LHCN-M2 (cell line): ENCODE measurements at places on chromosomes 1 and 21. TPM values are rescaled to one million over a fixed set of nuclear protein-coding genes. Genes with fewer than 3 reads are reported as not detected.
A peak's percentile ranks its signal among the peaks of the same experiment; 100 is the strongest.

DNA sequence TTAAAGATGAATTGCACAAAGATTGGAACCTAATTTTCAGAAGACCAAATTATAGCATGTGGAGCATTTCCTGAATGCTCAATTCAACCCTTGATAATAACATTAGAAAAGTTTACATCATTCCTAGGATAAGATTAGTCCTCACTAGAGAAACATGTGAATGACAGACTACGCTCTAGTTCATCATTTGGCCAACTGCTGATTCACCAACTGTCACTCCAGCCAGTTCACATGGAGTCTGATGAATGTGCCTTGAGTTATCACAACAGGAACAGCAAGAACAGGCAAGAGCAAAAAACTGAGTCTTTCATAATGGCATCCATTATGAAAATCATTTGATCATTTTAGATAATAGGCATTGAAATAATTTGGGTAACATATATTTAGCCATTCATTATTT lies 415.9 kb downstream of the PTPRC start:
- DNase-seq = peak; percentile 13

GRCh38 chr1:8318436-8318835 lies 522 bp downstream of the SLC45A1 start:
- DNase-seq = no peak

DNA sequence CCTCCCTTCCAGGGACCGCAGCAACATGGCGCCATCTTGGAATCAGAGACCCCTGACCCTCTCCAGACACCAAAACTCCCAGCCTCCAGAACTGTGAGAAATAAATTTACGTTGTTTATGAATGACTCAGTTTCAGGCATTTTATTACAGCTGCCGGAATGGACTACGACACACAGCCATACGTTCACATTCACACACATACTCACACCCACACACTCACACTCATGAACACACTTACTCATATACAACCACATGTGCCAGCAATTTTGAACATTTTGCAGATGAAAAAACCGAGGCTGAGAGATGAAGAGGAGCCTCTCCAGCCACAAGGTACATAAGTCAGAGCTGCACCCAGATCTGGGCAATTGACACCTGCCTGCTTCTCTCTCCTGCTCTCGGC lies 151.0 kb upstream of the RAB4A start:
- no peak for DNase-seq

DNA sequence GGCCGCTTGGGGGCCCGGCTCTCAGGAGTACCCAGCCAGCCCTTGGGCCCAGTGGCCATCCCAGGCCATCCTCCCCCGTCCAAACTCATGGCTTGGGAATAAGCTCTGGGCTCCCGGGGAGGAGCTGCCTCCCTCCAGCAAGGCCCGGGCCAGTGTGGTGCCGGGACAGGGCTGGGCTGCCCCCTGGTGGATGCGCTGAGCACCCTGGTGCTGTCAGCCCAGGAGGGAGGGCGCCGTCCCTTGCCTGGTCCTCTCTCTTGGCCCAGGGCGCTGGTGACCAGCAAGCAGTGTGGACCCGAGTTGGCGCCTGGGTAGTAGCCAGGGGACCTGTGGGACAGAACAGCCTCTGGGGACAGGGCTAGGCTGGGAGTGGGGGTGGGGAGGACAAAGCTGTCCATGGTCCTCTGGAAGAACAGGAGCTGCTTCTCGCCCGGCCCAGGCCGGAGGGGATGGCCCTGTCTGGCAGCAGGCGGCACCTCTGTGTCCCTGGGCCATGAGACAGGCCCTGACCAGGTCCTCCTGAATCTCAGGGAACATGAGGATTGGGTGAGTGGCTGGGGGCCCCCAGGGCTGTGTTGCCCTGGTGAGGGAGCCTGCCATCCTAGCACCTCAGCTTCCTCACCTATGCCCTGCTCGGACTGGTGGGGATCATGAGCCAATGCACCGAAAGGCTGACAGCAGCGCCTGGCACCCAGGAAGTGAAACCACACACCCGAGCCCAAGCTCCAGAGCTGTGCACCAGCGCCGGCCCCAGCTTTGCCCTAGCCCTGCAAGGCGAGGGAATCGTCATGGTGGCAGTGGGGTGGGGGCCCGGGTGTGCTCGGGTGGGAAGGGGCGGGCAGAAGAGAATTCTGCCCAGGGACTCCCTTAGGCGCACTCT lies 9.4 kb downstream of the MORN1 start:
- peak; percentile 63 for DNase-seq

- DNase-seq = no peak
Measured at GRCh38 chr1:66033781-66034180, 241.1 kb downstream of the PDE4B start.

DNA sequence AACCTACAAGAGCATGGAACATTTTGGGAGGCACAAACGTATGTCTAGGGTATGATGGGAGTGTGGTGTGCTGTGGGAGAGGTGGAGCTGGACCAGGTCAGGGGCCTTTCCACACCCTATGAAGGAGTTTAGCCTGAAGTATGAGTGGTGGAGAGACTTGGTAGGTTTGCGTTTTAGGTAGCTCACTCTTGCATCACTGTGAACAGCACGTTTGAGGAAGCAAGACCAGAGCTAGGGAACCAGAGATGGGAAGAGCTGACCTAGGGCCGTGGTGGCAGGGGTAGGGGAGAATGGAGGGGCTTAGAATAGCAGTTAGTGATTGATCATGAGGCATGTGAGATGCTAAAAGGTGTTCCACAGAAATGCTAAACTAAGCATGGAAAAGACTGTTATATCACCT lies 25.1 kb upstream of the ZFP69B start:
- no peak for DNase-seq

DNA sequence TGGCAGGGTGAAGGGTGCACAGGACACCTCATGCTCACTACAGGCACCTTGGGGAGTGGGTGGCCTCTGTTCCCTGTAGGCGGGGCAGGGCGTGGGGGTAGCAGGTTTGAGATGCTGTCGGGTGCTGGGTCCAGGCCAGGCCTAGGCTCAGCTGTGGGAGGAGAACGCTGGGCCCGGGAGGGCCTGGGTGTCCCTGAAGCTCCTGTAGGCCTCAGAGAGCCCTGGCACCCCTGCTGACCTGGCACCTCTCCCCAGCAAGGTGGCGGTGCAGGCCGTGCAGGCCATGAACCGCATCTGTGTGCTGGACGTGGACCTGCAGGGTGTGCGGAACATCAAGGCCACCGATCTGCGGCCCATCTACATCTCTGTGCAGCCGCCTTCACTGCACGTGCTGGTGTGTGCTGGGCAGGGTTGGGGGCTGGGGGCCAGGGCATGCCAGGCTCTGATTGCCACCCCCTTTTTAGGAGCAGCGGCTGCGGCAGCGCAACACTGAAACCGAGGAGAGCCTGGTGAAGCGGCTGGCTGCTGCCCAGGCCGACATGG lies 2.5 kb upstream of the GJC2 start:
- DNase-seq = no peak

GRCh38 chr1:101128211-101128727 lies 102.7 kb upstream of the DPH5 start:
- DNase-seq = no peak

- DNase-seq = no peak
Measured at GRCh38 chr1:226322986-226323385, 14.0 kb upstream of the LIN9 start.

DNA sequence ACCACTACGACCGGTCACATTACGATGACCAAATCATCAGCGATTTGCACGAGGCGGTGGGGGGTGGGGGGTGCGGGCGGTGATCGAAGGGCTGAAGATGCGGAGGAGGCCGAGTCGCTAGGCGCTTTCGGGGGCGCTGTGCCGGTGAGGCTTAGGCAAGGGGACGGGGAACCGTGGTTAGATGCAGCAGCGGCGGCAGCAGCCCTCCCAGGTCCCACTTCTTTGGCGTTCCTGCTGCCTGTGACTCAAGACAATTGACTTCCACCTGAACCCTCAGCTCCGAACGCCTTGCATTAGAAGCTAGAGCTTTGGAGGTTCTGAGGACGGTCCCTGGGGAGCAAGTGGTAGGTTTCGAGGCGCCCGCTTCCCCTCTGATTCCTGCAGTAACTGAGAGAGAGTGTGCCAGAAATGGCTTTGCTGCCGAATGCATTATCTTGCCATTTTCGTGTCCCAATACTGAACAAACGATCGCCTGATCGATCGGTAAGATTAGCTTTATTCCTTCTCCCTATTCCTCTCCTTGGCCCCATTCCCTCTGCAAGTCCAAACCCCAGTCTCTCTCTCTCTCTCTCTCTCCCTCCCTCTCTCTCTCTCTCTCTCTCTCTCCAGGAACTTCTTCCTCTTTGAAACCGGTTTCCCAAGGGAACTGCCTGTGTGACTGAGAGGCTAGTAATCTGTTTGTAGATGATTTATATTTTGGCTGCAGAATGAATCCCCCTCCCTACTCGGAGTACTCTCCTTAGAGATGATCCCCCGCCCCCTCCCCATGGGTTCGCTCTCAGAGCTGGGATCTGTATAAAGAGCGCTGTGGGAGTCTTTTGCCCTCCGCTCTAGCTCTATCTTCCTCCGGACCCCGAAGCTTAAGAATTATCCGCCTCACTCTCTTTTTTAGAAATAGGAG lies 735 bp upstream of the BRINP3 start:
- peak; percentile 12 for DNase-seq

- no peak for DNase-seq
Measured at GRCh38 chr1:22935433-22935832, 37.2 kb downstream of the LACTBL1 start.

- no peak for DNase-seq
Measured at GRCh38 chr1:93537924-93538323, 90.0 kb downstream of the FNBP1L start.

GRCh38 chr1:99481391-99481996 lies 164.4 kb upstream of the PALMD start:
- peak; percentile 61 for DNase-seq

SYCP1 gene
- not detected in 2 replicates for total RNA-seq

OR2L3 gene
- not detected in 2 replicates for total RNA-seq

GBP1 gene
- 34.9 and 37.7 TPM in 2 replicates for total RNA-seq

OR10J1 gene
- not detected in 2 replicates for total RNA-seq

AVPR1B gene
- total RNA-seq = not detected in 2 replicates
